Activated CD4-positive, alpha-beta T cell treated with anti-CD3 and anti-CD28 coated beads, Interleukin-2, amount 50 U/mL, for 4 hours (primary cell): ENCODE measurements at places on chromosomes 12 and 14.

DNA sequence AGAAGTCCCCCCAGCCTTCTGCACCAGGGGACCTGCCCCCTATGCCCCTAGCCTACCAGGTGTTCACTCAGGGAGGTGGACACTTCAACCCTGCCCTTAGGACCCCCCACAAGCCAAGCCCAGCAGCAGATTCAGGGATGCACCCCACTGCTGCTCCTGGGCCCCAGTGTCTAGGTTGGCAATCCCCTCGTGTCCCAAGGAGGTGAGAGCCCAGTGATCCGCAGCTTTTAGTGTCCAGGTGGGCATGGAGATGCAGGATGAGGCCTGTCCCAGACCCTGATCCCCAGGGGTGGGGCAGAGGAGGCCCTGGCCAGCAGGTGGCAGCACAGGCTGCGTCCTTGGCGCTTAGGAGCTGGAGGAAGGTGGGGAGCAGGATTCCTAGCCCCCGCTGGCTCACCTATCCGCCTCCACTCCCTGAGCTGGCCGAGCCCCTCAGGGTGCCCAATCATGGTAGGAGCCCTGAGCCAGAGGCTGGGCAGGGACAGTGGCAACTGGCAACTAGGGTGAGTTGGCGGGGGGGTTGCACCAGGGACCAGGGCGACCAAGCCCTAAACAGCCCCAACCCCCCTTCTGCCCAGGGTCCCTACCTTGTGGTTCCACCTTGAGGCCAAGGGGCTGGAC lies 4.1 kb downstream of the CKB start:
- DNase-seq = peak; percentile 54

GRCh38 chr12:7123806-7124522 lies 4.7 kb downstream of the RBP5 start:
- no peak for DNase-seq

- no peak for DNase-seq
Observed at GRCh38 chr14:22753586-22753985, 12.9 kb upstream of the OXA1L start.

- DNase-seq = no peak
Observed at GRCh38 chr12:128008341-128008740, 258.6 kb upstream of the TMEM132C start.

- DNase-seq = no peak
Observed at GRCh38 chr14:75022655-75023054, 19.9 kb downstream of the EIF2B2 start.

DNA sequence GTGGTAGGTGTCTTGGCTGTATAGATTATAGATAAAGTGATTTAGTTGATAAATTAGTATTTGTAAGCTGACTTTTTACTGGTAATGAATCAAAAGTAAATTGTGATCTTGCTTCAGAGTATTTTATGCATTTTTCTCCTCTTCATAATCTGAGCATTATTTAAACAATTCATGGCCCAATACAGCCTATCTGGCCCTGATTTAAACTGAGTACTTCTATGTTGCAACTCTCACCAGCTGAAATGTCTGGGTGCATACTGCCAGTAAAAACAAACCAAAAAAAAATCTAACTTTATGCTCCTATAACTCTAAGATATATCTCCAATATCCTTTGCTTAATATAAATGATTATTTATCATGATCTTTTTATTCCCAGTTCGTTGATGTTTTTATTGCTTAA lies 86.6 kb downstream of the MIA2 start:
- DNase-seq = no peak

GRCh38 chr12:47079981-47080724 lies 394 bp upstream of the AMIGO2 start:
- DNase-seq = peak; percentile 27

- peak; percentile 66 for DNase-seq
Observed at GRCh38 chr14:74712499-74713394, at the start of the genes AREL1 and FCF1. Gene AREL1, minus strand, starts transcription at chr14:74713080. Its CDS starts 27,465 bp downstream, at chr14:74685615. Gene FCF1, plus strand, starts transcription at chr14:74713144. Its CDS starts 54 bp downstream, at chr14:74713198.

DNA sequence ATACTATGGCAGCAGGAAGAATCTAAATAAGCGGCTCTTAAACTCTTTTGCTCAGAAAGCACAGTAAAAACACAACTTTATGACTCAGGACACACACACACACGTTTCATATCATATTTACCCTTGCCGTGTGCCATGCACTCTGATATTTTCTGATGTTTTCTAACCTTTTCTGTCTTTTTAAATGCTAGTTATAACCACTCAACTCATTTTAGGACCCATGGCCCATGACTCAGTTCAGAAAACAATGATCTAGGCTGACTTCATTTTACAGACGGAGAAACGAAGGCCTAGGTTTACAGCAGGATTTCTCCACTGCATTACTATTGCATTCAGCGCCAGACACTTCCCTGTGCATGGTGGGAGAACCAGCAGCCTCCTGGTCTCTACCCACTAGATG lies 9.1 kb downstream of the VWF start:
- DNase-seq = no peak

DNA sequence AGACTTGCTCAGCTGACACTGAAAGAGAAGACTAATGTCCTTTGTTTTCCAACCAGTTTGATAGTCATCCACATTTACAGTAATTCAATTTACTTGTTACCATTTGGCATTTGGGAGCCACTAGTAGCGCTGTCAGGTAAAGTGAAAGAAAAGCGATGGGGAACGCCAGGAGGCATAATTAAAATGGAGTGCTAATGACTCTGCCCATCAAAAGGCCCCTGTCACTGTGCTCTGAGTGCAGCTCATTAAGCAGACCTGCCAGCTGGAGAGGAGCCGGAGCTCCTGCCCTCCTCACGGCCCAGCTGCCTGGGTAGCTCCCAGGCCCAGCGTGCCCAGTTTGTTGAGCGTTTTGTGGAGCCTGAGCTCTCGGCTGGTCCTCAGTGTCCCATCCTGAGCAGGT lies 463.6 kb upstream of the CCDC196 start:
- DNase-seq = no peak

GRCh38 chr12:14442221-14442881 lies 76.9 kb downstream of the ATF7IP start:
- no peak for DNase-seq

GRCh38 chr14:99286761-99287160 lies 14.8 kb upstream of the BCL11B start:
- DNase-seq = no peak

DNA sequence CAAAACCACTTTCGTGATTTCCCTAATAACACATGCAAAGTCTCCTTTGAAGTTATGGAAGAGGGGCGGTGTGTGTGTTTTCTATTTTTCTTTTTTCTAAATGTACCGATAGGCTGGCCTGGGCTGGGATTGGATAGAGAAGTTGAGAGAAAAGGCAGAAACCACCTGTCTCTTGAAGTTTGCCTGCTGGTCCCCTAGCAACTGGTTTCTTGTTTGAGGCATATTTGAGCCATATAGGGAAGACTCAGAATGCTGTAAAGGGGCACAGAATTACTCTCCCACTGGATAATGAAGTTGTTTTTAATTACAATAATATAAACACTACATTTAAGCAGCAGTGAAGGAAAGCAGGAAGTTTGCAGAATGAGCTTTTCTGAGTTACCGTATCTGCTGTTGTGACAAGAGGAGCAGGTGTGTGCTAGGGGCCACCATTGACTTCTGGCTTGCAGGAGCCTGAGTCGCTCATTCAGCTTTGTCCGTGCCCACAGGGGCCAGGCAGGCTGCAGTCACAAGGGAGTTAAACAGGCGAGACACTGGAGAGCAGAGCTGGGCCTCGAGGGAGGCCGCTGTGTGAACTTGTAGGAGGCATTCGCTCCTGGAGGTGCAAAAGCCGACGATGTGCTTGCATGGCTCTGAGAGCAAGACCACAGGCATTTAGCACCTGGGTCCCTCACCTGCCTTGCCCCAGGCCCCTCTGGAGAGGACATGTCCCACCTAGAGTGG lies 173.8 kb upstream of the RGS6 start:
- no peak for DNase-seq

GRCh38 chr12:59600171-59600570 lies 4.3 kb downstream of the SLC16A7 start:
- no peak for DNase-seq

- no peak for DNase-seq
Observed at GRCh38 chr12:44154128-44154527, 318.2 kb downstream of the TMEM117 start.

DNA sequence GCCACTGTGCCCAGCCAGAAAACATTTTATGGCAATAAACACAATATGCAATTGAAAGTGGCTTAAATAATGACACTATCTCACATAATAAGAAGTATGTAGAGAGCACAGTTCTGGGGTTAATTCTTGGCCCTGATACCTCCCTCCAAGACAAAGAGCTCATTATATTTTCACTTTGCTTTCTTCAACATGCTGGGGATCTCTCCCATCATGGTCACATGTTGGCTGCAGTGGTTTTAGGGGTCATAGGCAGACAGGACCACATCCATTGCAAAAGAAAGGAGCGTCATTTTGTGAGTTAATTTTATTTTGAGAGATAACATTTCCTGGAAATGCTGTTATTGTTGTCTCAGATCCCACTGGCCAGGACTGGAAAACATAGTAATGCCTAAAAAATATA lies 8.3 kb upstream of the SLC38A2 start:
- DNase-seq = no peak

- no peak for DNase-seq
Observed at GRCh38 chr14:33282331-33283230, 343.9 kb downstream of the NPAS3 start.

DNA sequence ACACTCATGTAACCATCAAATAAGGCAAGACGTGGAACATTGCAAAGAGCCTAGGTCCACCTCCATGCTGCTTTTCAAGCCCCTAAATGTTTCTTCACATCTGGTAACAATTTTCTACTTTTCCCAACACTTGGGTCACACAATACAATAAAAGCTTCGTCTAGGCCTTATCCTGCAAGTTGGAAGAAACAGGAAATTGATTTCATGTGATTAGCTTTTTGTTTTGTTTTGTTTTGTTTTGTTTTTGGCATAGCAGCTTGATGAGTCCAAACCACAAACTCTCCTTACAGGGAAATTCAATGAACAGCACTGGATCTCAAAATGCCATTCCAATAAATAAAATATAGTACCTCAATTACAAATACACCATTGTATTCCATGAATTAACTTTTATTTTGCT lies 19.3 kb downstream of the TAS2R50 start:
- DNase-seq = no peak

DNA sequence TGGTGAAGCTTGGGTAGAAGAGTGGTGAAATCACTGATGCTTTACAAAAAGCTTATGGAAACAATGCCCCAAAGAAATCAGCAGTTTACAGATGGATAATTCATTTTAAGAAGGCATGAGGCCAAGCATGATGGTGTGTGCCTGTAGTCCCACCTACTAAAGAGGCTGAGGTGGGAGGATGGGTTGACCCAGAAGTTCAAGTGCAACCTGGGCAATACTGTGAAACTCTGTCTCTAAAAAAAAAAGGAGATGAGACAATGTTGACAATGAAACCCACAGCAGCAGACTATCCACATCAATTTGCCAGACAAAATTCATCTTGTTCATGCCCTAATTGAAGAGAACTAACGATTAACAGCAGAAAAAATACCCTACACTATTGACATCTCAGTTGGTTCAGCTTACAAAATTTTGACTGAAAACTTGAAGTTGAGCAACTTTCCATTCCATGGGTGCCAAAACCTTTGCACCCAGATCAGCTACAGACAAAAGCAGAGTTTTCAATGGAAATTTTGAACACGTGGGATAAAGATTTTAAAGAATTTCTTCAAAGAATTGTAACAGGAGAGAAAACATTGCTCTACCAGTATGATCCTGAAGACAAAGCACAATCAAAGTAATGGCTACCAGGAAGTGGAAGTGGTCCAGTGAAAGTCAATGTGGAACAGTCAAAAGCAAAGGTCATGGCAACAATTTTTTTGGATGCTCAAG lies 26.7 kb downstream of the BTG1 start:
- no peak for DNase-seq

- no peak for DNase-seq
Observed at GRCh38 chr14:21711360-21711961, 37.8 kb upstream of the OR4E1 start.

DNA sequence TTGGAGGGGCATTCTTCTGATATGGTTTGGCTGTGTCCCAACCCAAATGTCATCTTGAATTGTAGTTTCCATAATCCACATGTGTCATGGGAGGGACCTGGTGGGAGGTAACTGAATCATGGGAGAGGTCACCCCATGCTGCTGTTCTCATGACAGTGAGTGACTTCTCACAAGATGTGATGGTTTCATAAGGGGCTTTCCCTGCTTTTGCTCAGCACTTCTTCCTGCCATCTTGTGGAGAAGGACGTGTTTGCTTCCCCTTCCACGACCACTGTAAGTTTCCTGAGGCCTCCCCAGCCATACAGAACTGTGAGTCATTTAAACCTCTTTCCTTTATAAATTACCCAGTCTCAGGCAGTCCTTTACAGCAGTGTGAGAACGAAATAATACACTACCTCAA lies 382.4 kb downstream of the VRK1 start:
- no peak for DNase-seq

GRCh38 chr14:23481362-23481970 lies 12.0 kb downstream of the NGDN start:
- DNase-seq = no peak

- no peak for DNase-seq
Observed at GRCh38 chr14:23248601-23249000, 10.9 kb downstream of the RNF212B start.

DNA sequence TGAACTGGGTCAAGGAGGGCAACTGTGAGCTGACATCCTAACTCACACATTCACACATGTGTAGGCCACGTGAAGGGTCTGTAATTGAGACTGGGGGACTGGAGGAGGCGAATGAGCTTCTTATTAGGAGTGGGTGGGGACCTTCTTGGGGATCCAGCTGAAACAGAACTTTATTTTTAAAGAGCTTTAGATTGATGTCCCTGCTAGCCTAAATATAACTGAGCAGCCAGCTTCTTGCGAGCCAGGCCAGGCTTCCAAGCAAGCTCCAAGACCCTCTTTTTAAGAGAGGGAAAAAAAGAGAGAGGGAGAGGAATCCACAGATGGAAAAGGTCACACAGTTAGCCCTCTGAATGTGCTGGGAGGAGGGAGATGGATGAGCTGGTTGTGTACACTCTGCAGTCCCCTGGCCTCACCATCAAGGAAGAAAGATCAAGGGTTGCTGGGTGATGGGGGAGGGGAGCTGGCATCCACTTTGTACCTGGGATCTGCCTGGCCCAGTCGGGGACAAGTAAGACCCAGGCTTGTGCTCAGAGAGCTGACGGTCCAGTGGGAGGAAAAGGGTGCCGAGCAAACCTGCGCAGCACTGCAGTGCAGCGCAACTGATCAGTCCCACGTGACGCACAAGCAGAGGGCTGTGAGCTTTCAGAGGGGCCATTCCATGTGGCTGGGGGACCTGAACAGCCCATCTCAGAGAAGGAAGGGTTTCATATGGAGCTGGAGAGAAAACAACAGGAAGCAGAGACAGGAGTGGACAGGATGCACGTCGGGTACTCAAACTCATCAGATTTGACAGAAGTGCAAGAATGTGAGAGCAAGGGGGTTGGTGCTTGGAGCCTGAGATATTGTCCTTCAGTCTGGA lies 154.5 kb downstream of the ZFP36L1 start:
- DNase-seq = no peak

- no peak for DNase-seq
Observed at GRCh38 chr12:92695577-92695976, 7.2 kb upstream of the PLEKHG7 start.

DNA sequence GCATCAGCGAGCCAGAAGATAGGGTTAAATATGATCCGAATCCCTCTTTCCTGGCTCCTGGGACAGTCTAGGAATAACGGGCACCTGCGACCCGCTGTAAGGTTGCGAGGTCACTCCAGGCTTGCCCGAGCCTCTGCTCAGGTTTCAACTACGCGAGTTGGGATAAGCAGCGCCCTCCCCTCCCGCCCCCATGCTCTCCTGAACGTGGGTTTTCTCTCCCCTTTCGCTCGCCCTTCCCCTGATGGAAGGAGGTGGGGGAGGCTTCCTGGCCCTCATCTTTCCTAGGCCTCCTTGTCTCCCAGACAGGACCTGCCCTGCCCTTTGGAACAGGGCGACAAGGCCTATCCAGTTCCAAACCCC lies 753 bp upstream of the ATP5MC2 start:
- DNase-seq = peak; percentile 8

- DNase-seq = no peak
Observed at GRCh38 chr12:101823039-101823438, 7.7 kb downstream of the GNPTAB start.
